ENCODE measurements at places on chromosomes 11 and 22.

GRCh38 chr11:124944565-124944964, 8.7 kb upstream of the HEPACAM start:
- DNase-seq = no peak

DNA sequence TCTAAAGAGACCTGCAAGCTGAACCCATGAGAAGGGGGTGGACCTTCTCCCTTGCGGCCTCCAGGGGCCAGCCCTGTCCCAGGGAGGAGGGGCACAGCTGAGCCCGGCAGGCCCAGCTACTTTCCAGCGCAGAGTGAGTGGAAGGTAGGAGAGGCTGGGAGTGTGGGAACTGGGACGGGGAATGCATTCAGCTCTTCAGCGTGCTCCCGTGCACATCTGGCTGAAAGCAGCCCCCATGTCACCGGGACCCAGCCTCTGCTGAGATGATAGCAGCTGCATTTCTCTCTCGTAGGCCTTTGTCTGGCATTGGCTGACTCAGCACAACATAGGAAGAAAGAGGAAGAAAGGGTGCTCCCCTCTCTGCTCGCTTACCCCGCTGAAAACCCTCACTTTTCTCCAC, 951.5 kb downstream of the TBC1D22A start:
- no peak for DNase-seq

- DNase-seq = no peak
Measured at GRCh38 chr11:73141031-73141308, 1.1 kb downstream of the FCHSD2 start.

- DNase-seq = no peak
Measured at GRCh38 chr11:117299351-117300282, 8.5 kb downstream of the BACE1-AS start.

DNA sequence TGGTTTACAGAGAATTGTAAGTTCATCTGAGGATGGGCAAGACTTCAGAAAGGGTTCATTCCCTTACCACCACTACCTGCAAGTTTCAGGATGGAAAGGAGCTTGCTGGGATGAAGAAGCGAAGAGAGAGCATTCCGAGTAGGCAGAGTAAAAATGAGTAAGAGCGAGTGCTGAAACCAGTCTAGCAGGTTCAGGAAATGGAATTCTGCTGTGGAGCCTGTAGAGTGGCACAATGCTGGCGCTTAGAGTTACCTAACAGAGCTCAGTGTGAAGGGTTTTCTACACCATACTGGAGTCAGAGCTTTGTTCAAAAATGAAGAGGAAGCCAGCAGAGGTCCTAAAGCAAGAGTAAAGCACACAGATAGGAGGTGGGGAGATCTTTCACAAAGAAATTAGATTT, 179.2 kb upstream of the ZC3H12C start:
- DNase-seq = no peak

Measured in stimulated activated CD8-positive, alpha-beta memory T cell treated with anti-CD3 and anti-CD28 coated beads, Interleukin-7, amount 100 ng/mL, for 1 hour (primary cell).